ENCODE measurements at places on chromosomes 7 and 10.

DNA sequence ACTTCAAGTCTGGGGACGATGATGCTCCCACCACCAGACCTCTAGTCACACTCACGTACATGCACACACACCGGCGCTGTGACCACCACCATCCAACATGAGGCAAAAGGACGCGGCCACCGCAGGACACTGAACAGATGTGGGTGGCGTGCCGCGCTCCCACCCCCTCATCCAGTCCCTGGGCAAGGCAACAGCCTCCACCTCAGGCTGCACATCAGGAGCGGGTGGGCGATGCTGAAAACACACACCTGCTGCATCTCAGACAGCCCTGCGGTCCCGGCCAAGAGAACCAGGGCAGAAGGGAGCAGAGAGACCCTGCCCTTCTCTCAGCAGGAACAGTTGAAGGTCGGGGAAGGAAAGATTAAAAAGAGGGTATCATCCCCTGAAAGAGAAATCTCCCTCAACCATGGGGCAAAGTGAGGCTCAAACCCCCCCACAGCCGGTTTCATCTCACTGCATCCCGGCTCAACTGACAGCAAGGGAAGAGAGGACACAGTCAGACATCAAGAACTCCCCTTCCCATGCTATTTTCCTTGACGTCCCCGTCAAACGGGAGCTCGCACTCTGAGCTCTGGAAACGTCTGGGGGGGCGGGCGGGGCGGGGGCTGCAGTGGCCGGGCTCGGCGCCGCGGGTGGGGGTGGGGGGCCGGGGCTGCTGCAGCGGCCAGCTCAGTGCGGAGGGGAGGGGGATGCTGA lies 1.1 kb downstream of the CAMK2G start:
- peaks cover 77% of the 10 kb centered on the region for H3K4me1 ChIP-seq
- H3K36me3 ChIP-seq = peaks cover 45% of the 10 kb centered on the region
- no peak for DNase-seq
- no peaks in the 10 kb centered on the region for H3K27me3 ChIP-seq

GRCh38 chr7:68862261-68862660 lies 736.0 kb upstream of the AUTS2 start:
- H3K27me3 ChIP-seq = no peaks in the 10 kb centered on the region
- no peaks in the 10 kb centered on the region for H3K4me1 ChIP-seq
- no peak overlapping the region for H3K27ac ChIP-seq
- DNase-seq = no peak
- no peaks in the 10 kb centered on the region for H3K36me3 ChIP-seq

GRCh38 chr7:131370523-131370968 lies 42.9 kb downstream of the MKLN1 start:
- no peak for DNase-seq
- peaks cover 9% of the 10 kb centered on the region for H3K36me3 ChIP-seq
- peaks cover 77% of the 10 kb centered on the region for H3K4me1 ChIP-seq
- H3K4me3 ChIP-seq = no peak overlapping the region
- H3K27ac ChIP-seq = peak overlapping the region; percentile 76

GRCh38 chr10:71243756-71244395 lies 31.5 kb downstream of the UNC5B start:
- no peaks in the 10 kb centered on the region for H3K4me1 ChIP-seq
- peaks cover 17% of the 10 kb centered on the region for H3K27me3 ChIP-seq
- H3K27ac ChIP-seq = no peak overlapping the region
- H3K4me3 ChIP-seq = no peak overlapping the region
- no peaks in the 10 kb centered on the region for H3K36me3 ChIP-seq

Data from activated T-cell treated with anti-CD3 and anti-CD28 coated beads, Interleukin-2, amount 50 U/mL, for 24 hours (primary cell).